Right kidney (tissue), 9 donors: ENCODE measurements at places on chromosomes 2 and 18.
A peak's percentile ranks its signal among the peaks of the same experiment; 100 is the strongest.

GRCh38 chr18:48949606-48950535, 894 bp downstream of the SMAD7 start:
- DNase-seq = peak; percentile 81

DNA sequence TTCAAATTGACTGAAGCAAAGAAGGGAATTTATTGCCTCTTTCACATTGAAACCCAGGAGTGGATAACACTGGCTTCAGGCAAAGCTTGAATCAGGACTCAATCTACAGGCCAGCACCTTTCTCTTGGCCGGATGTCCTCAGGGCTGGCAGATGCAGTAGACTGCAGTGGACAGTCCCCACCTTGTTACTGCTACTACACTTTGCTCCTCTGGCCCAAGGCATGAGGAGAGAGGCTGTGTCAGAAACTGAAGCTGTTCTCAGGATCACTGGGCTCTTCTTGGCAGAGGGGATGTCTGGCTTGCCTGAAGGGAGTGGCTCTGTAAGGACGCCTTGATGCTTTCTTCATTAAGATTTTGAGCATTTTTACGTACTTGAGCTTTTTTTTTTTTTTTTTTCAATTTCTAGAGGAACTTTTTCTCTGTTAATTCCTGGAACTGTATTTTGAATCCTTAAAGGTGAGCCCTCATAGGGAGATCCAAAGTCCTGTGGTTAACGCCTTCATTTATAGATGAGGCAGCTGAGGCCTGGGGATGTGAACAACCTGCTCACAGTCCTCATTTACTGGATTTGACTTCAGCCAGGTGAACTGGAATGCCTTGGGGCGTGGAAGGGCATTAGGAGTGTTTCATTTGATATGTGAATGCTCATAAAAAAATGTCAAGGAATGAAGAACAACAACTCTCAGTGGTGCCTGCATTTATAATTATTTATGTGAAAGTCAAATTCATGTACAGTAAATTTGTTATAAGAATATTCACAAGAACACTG, 36.6 kb downstream of the CASP10 start:
- DNase-seq = no peak

- DNase-seq = no peak
These were observed 251.0 kb downstream of the NDUFA10 start for GRCh38 chr2:239774142-239774462.

DNA sequence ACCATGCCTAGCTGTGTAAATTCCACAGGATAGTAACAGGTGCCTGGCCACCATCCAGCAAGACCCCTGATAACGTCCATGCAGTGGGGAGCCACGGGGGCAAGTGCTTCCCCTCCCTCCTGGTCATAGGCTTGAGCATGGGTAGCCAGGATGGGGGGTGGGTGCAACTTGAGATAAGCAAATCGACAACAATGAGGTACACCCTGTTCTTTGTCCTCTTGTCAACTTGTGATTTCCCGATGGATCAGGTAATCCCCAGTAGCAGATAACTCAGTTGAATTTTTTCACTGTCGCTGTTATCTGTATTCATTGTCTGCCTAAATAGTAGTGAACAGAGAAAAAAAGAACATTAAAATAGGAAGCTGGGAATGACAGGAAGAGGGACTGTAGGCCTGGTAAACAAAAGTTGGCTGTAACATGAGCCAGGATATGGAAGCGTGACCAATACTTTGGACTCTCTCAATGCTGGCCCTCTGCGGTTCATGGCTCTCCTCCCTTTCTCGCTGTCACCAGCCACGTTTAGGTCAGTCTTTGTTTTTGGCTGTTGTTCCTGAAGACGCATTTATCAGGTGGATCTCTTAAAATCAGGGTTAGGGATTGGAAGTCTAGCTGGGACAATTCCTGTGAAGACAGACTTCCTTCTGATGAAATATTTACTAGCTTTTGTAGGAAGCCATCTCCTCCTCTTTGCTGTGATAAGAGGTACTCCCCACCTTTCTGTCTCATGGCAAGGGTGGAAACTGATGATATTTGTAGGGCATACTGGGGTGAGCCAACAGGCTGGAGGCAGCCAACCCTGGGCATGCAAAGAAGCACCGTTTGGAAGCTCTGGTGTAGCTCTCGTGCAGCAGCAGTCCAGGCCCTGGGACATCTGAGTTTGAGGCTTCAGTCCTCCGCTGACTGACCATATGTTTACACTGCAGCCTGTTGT, 42.4 kb downstream of the TCF7L1 start:
- DNase-seq = peak; percentile 58

GRCh38 chr2:231039821-231040364, 2.6 kb downstream of the C2orf72 start:
- no peak for DNase-seq

DNA sequence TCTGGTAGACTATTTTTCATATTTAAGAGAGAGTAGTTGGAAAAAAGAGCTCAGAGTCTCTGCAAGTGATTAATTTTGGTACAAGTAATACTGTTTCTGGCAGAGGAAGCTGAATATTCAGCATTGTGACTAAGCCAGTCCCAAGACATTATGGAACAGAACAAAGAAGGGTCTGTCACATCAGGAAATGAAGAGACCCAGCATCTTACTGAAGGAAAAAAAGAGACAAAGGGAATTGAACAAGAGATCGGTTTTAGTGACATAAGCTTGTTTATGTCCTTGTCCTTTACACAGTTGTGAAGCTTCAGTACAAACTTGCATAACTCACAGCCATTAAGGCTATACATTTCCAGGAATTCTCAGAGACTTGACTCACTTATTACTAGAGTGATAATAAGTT, 568.5 kb upstream of the SLC8A1 start:
- no peak for DNase-seq

DNA sequence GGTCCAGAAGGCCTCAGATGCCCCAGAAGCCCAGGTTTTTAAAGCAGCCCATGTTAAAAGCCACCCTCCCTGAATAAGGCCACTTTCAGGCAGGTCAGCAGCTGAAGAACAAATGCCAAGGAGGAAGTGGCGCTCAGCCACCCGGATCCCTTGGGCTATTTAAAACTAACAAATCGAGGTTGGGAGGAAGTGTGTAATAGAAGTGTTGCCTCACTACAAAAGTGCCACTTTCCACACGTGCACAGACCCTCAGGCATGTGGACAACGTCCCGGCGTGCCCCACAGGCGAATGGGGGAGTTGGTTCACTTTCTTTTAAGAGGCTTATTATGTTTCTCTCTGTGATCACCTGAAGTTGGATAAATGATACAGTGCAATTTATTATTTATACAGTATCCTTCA, 173.8 kb upstream of the SALL3 start:
- no peak for DNase-seq

DNA sequence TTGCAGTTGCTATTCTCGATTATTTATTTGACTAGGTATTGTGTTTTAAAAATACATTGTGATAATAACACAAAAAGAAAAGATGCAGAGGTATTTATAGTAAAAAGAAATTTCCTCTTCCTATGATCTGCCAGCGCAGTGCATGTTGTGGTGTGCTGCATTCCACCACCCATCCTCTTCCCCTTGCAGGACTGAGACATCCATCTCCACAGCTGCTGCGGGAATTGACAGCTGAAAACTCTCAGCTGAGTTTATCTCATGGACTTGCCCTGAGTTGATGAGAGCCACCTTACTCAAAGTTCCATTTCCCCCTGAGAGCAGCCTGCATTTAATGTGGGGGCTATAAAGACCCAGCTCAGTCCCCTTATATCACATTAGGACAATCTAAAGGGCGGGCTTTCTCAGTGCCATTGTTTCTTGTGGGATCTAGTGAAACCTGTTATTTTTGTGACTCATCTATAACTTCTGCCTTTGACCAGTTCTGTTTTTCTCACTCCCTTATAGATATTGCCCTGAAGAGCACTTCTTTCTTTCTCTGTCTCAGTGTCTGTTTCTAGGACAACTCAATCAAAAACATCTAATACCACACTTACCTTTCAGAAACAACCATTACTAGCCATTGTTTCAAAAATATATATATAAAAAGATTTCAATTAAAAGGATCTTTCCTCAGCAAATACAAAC, 698.5 kb downstream of the NR4A2 start:
- no peak for DNase-seq

GRCh38 chr18:74116633-74117554, 30.7 kb downstream of the FBXO15 start:
- peak; percentile 49 for DNase-seq

GRCh38 chr18:68262690-68263294, 452.1 kb downstream of the TMX3 start:
- DNase-seq = no peak

- DNase-seq = no peak
These were observed 188.7 kb downstream of the DPP10 start for GRCh38 chr2:114631146-114631545.

GRCh38 chr2:86477349-86477748, 36.2 kb downstream of the KDM3A start:
- DNase-seq = no peak

GRCh38 chr18:63232826-63233225, 86.7 kb downstream of the BCL2 start:
- DNase-seq = no peak

DNA sequence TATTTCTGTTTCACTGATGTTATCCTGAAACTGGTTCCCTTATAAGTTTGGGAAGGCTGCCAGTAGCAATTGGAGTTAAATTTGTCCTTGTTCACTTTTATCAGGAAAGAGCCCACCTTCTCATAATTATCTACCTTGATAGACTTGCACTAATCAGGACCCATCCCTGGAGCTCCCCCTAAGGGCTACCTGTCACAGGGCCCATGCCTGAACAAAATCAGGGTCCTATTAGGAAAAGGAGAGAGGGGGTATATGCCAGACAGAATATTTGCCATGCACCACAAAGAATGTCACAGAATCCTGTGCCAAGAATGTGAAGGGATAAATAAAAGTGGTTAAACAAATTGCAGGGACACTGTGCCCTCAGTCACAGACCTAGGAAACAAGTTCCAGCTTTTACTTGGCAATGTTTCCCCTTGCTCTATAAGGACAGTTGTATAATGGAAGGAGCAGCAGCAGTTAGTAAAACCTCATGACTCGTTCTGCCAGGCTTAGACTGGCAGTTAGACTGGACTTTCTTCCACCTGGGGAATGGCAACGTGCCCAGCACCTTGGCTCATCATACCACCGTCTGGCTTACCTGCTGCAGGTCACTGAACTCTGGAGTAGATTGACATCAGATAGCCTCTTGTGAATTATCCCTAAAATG, 32.3 kb upstream of the VWC2L start:
- DNase-seq = no peak

DNA sequence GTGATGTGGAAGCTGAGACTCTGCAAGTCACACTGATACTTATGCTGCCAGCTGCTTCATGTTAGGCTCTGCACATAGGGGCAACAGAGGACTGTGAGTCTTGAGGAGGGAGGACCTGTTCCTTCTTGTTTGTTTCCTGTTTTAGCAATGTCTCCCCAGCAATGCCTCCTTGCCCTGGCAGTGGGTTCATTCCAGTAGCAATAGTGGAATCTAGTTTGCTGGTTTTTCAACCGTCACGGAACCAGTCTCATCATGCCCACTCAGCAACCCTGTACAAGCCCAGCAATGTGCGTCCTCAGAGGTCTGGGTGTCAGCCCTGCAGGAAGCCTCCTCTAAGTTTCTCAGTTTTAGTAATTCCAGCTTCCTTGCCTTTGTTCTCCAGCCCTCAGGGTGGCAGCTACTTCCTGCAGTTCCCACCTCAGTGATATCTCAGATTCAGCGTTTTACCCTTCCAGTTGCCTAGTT, 20.5 kb upstream of the ITGB6 start:
- no peak for DNase-seq

DNA sequence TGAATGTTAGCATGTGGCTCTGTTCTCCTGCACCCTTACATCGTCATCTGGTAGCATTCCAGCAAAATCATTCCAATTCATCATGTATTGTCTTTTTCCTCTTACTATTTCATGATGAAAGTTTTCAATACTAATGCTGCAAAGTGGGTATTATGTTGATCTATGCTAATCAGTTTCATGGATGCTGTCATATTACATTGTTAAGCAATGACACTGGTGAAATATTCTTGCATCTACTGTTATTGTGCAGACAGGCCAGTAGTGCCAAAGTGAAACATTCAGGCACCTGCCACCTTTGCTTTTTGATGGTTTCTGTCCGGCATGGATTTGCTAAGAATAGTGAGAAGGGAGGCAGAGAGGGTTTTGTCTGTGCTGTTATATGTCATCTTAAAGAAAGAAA, 76.1 kb upstream of the SMIM21 start:
- DNase-seq = no peak

DNA sequence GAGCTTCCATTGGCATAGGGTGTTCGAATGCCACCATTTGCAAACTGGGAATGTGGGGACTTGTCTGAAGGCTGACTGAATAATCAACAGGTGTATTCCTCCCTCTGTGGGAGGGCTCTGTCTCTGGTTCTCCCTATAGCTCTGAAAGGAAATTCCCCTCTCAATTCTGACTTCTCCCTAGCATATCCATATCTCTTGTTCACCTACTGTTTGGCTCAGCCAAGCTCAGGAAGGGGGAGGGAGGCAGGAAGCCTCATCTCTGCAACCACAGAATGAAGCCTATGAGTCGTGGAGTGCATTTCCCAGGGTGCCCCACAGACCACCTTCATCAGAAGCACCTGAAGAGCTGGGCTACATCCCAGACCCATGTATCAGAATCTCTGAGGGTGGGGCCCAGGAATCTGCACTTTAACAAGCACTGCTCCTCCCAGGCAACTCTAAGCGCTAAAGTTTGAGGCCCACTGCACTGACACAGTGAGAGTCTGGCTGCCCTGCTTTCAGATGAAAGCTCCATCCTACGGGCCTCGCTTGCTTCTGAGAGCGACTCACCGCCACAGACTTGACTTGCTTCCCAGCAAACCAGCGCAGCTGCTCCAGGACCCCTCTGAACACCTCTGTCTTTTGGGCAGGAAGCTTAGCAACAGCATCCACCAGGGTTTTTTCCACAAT, 32.0 kb downstream of the XDH start:
- no peak for DNase-seq

- DNase-seq = no peak
These were observed 731.7 kb upstream of the RAB6C start for GRCh38 chr2:129247751-129248150.

DNA sequence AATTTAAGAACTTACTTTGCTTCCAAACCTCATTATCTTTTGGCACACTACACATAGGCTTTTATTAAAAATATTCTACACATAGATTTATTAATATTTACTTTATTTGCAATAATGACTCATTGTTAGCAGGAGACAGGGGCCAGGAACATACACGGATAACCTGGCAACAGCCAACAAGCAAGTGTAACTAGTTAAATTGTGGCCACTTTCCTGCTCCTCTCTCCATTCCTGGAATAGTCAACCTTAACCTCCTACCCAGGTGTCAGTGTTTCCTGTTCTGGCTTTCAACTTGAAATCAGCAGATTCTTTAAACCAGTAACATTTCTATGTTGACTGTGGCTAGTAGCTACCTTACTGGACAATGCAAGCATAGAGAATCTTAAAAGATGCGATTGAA, 26.5 kb downstream of the ACVR1 start:
- no peak for DNase-seq
